ENCODE measurements at places on chromosomes 6 and 20.

GRCh38 chr20:52590100-52590499, 382.1 kb upstream of the TSHZ2 start:
- DNase-seq, result no peak

GRCh38 chr6:82588020-82588419, 224.4 kb downstream of the TPBG start:
- DNase-seq, result no peak

- DNase-seq, result no peak
Observed at GRCh38 chr20:41046716-41047115, 18.1 kb downstream of the TOP1 start.

DNA sequence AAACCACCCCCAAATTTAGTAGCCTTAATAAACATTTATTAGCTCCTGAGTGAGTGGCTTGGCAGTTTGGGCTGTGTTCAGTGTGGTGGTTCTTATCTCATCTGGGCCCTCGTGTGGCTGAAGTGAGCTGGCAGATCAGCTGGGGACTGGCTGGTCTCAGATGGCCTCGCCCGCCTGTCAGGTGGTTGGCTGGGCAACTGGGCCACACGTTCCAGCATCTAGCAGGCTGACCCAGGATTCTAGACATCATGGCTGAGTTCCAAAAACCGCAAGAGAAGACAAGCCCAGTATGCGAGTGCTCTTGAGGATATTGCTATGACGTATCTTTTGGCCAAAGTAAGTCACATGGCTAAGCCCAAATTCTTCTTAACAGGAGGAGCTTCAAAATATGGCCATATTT, 28.9 kb downstream of the EIF2S2 start:
- no peak for DNase-seq

- DNase-seq, result no peak
Observed at GRCh38 chr6:15264902-15265761, 19.3 kb downstream of the JARID2 start.

GRCh38 chr20:34045294-34045693, 51.6 kb downstream of the RALY start:
- DNase-seq, result no peak

DNA sequence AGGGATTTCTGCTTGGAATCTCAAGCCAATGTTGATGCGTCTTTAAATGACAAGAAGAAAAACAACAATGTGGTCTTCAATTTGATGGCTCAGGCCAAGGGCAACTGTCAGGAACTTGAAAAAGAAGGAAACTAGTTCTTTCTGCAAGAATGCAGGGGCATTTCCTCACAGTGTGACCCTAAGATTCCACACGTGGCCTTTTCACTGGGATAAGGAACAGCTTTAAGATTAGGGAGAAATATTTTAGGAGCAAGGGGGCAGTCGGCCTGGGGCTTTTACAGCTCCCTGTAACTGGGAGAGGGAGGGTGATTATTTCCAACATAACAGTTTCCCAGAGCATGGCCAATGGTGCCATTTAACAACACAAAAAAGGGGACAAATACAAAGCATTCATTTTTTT, 39.4 kb upstream of the MRPS10 start:
- no peak for DNase-seq

GRCh38 chr20:23161244-23161891, 75.2 kb upstream of the CD93 start:
- no peak for DNase-seq

- DNase-seq, result no peak
Observed at GRCh38 chr6:27091661-27092315, 155.7 kb upstream of the PRSS16 start.

- no peak for DNase-seq
Observed at GRCh38 chr6:27994616-27995015, 37.6 kb downstream of the OR2B6 start.

DNA sequence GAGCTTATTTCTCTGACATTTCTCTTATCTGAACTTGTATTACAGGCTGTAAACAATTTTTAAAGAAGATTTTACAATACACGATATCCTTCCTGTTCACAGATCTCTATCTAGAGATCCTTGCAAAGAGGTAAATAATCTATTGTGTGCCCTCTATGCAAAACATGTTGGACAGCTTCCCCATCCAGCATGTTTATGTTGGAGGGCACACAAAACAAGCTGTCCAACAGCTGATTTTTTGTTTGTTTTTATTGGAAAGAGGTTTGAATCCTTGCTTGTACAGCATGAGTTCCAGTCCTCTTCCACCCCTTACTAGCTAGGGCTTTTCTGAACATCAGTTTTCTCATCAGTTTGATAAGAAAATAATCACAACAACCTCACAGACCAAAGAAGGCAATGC, 62.3 kb upstream of the SYNDIG1 start:
- DNase-seq, result no peak

DNA sequence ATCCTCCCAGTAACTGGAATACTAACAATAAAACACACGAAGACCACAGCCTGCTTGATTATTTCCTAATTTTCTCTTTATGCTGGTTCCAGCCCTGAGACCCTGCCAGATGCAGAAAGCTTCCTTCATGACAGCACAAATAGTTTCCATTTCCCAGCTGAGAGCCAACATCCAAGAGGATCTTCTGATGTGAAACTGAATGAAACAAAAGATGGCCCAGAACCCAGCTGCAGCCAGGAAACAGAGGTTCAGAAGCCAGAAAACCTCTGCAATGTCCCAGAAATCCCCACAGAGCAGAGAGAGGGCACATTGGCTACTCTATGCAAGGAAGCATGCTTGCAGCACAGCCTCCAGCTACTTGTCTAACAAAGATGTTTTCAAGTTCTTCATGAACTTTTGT, 61.8 kb upstream of the PLEKHG1 start:
- no peak for DNase-seq

DNA sequence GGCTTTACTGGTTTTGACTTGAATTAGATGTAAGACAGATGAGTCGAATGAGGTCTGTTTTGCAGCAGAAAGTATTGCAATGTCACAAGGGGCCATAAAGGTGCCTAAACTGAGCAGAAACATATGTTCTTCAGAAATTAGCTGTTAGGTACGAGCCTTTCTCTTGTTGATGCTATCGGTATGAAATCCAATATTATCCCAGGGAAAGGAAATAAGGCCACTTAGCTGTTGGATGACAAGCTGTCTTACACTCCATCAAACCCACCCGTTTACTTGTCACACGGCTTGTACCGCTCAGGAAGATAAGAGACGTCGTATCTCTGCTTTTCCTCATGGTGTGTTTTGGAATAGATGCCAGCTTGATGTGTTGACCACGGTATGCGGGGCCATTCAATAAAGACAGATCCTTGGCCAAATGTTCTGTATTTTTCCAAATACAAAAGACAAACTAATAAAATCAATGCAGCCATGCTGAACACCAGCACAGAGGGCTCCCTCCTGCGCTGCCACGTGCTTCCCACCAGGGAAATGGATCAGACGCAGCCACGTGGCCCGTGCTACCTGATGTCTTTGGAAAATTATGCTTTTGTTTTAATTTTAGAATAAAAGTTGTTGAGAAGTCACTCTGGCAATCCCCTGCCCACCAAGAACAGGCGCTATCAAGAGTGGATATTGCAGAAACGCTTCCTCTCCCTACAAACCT, 255.9 kb upstream of the SULF2 start:
- no peak for DNase-seq

GRCh38 chr20:37379967-37380828, 34.3 kb downstream of the SRC start:
- DNase-seq, result no peak

DNA sequence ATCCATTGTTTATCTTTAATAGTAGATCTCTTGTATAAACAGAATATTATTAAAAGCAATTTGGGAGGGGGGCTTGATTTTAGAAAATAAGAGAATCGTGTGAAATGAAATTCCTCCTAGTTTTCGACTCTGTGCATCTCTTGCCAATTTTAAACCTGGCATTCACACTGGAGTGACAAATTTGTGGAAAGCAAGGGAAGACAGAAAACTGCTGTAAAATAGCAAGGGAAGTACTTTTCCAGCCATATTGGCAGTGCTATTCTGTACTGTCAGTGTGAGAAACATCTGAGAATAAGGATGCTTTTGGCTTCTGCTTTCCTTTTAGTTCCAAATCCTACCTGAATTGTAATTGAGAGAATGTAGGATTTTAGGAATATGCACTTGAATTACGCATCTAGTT, 40.2 kb downstream of the TOP1 start:
- no peak for DNase-seq

DNA sequence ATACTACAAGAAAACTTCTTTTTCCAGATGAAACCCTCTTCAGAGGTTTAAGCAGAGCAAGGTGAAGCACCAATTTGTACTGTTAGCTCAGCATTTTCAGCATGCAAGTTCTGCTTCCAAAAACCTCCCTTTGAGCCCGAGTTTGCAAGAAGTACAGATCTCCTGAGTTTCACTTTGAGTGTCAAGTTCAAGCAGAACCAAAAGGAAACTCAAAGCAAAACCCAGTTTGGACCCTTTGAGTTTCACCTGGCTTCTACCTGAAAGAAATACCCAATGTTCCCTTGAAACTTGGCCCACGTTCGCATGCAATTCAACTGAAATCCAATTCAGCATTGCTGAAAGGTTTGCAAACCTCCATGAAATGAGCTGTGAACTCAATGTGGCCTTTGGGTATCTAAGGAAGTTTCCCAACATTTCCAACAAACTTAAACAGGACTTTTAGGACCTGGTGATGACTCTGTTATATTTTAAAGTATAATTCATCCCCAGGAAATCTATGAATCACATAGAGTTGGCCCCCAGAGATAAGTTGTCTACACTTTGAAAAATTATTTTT, 62.9 kb upstream of the HBS1L start:
- DNase-seq, result no peak

GRCh38 chr20:38873050-38873581, 53.1 kb upstream of the FAM83D start:
- DNase-seq, result peak; percentile 62

DNA sequence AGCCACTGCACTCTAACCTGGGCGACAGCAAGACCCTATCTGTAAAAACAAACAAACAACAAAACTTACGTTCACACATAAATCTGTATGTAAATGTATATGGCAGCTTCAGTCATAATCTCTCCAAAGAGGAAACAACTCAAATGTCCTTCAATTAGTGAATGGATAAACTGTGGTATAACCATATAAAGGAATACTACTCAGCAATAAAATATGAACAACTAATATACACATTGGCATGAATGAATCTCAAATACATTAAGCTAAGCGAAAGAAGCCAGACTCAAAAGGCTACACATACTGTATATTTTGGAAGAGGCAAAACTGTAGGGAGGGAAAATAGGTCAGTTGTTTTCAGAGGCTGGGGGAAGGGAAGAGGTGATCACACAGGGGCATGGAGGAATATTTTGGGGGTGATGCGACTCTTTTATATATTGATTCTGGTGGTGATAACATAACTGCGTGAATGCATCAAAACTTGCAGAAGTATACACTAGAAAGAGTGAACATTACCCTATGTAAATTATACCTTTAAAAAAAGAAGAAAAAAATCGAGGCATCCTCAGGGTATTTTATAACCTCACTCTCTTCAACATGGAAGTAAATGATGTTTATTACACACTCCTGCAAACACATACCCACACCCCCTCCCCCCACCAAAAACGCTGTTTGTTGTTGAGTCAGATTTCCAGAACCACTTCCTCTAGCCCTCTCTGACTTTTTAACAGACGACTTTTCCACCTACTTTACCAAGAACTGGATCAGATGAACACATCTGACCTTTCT, 115.2 kb upstream of the RNF24 start:
- no peak for DNase-seq

DNA sequence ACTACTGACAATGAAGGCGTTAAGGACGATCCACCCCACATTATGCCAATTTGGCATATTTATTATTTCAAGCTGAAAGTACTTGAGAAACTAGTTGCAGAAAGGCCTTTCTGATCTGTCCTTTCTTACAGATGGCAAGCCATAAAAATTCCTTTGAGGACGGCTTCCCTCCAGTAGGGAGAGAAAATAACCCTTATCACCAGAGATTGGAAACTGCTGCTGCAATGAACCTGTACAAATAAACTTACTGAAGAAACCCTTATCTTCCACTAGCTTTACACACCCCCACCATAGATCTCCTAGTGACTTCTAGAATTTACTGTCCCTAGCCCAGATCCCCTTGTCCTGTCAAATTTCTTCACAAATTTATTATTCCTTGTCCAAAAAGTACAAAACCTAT, 105.2 kb downstream of the MAP7 start:
- no peak for DNase-seq

DNA sequence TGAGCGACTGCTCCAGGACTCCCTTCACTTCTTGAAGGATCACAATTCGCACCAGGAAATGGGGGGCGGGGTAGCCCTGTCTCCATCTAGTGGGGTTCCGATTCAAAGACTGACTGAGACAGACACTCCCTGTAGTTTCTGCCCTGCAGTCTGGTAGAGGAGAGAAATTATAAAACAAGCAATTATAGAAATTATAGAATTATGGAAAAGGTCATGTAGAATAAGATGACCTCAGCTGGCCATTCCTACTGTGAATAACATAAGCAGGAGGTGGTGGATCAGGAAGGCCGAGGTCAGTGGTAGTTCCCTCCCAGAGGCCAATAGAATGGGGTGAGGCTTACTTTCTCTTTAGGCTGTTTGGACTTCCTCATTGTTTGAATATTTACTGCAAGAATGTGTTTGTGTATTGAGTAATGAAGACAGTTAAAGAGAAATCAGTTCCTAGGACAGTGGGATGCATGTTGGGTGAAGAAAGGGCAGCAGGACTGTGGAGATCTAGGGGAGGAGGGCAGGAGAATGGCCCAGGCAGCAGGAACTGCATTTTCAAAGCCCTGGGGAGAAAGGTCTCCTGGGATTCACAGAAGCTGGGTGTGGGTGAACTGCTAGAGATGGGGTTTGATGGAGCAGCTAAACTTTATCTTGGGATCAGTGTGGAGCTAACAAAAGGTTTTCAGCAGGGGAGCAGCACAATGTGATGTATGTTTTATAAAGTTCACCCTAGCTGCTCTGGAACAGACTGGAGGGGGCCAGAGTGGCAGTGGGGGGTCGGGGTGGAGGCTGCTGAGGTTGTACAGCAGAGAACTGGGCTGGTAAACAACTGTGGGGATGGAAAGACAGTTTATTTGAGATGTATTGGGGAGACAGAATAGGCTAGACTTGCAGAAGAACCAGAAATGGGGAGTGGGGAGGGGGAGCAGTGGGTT, 2.1 kb downstream of the ZNF341 start:
- no peak for DNase-seq

GRCh38 chr20:25394996-25395395, 4.4 kb upstream of the ABHD12 start:
- DNase-seq, result no peak

GRCh38 chr6:116060572-116061283, at the start of gene FRK:
TSS of gene FRK (minus strand) at chr6:116060891. CDS start at chr6:116060311, 580 bp downstream.
- no peak for DNase-seq
